Muscle of leg (tissue), 16 donors: ENCODE measurements at places on chromosomes 4 and X.

DNA sequence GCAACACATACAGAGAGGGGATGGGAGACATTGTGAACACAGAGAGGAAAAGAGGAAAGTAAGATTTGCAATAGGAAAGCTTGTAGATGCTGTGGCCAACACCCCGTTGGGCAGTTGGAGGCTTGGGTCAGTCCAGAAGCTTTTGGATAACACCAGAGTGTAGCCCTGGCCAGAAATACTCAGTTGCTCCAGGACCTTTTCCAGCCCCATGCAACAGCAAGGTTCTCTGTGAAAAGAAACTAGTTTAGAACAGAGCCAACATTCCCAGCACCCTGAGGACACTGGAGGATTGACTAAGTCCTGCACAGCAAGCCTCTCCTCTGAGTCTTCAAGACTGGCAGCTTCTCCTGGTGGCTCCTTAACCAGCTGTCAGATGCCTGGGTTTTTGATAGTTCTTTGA, 27.9 kb upstream of the NAF1 start:
- DNase-seq, result no peak

DNA sequence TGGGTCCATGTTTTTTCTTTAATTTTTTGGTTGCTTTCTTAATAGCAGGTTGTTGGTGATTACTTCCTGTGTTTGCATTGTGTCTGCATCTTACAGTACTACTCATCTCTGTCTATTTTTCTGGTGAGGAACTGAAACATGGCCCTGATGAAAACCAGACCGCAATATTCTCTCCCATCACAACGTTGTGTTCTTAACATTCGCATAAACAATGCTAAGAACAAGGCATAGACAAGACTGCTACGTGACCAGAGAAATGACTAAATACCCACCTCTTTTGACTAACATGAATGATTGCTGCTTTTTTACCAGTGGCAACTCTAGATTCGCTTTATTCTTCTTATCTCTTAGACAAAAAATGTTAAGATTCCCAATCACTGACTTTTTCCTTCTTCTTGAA, 179.1 kb downstream of the GC start:
- no peak for DNase-seq

DNA sequence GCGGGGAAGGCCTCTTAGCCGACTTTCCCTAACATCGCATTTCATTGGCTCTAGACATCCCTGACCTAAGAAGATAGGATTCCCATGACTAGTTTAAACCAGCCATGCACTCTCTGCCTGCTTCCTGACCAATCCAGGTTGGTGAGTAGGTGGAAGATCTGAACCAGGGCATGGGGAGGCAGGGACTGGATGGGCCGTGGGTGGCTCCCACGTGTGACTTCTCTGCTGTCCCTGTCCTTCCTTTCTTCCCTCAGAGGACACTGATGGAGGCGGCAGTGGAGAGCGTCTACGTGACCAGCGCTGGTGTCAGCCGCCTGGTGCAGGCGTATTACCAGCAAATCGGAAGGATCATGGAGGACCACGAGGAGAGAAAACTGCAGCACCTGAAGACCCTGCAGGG, 90.7 kb downstream of the EVC start:
- no peak for DNase-seq

GRCh38 chr4:187357821-187358220, 634.2 kb upstream of the FAT1 start:
- no peak for DNase-seq

GRCh38 chr4:187124331-187124730, 400.7 kb upstream of the FAT1 start:
- DNase-seq, result peak; percentile 86

- peak; percentile 60 for DNase-seq
Observed at GRCh38 chr4:138875891-138876608, 139.5 kb upstream of the NOCT start.

- no peak for DNase-seq
Observed at GRCh38 chrX:140123446-140123845, 158.1 kb upstream of the CXorf66 start.

GRCh38 chr4:15868111-15868510, 70.4 kb downstream of the FGFBP1 start:
- no peak for DNase-seq

DNA sequence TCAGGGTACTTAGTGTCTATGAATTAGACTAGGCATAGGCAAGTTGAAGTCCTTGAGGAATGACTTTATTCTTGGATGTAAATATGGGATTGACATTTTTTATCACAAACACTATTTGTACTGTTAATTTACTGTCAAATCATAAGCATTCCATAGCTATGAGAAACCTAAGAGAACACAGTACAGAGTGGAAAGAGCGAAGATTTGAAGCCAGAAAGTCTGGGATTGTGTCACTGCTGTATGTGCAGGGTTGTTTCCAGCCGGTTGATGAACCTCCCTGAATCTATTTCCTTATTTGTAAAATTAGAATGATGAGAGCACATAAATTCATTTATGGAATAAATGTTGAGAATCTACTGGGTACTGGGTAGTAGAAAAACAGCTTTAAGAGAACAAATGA, 14.4 kb upstream of the KLHL5 start:
- no peak for DNase-seq

GRCh38 chrX:14027036-14027435, 2.7 kb downstream of the GEMIN8 start:
- DNase-seq, result no peak

DNA sequence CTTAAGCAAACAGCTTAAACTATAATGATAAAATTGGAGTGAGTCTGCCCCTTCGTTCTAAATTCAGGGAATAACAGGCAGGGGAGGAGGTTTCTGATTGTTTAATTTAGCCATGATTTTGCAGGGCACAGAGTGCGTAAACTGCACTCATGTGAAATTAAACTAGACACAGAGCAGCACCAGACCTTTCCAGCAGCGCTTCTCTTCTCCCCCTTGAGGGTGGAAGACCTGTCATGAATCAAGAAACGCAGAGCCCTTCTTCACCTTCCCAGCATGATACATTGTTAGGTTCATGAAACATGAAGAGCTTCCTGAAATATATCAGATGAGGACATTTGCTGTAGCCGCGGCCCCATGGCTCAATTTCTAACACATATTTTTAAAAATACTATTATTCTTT, 63.1 kb downstream of the FAM114A1 start:
- DNase-seq, result no peak

DNA sequence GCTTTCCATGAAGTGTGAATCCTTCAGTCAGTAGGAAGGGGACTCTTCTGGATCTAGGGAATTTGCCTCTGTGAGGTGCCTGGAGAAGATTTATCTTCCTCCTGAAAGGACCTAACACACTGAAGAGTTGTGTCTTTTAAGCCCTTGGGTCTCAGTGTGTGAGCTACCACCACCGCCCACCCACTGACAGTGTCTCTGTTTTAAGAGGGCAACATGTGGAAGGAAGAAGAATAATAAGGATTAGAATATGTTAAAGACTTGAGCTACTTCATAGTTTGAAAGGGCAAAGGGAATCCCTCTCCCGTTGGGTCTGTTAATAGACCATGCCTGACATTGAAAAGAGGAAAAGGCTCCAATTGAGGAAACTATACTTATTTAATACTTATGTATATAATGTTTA, 64.3 kb upstream of the TLR2 start:
- DNase-seq, result no peak

DNA sequence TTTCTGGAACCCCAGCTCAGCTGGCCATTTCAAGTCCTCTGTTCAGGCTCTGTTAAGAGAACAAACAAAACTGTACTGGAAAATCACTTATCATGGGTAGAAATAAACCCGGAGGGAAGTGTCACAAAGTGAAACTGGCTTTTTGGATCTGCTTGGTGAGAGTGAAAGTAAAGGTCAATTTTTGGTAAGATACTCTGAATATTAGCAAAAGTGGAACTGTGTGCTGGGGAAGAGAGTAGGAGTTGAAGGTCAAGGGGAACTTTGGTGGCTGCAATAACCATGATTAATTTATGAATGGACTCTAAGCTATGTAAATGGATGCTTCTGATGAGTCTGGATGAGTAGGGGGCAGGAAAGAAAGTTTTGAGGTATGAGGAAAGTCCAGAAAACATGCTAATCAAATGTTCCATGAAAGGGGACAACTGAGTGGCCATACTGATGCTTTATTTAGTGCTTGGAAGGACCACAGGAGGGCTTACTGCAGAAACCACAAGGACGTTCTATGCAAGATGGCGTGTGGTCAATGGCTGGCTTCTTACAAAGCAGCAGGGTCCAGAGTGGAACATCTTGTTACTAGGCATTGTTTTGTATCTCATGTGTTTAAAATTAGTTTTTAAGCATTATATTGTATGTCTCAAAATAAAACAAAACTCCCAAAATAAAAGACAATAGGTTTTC, 36.8 kb upstream of the TNIP3 start:
- DNase-seq, result no peak

DNA sequence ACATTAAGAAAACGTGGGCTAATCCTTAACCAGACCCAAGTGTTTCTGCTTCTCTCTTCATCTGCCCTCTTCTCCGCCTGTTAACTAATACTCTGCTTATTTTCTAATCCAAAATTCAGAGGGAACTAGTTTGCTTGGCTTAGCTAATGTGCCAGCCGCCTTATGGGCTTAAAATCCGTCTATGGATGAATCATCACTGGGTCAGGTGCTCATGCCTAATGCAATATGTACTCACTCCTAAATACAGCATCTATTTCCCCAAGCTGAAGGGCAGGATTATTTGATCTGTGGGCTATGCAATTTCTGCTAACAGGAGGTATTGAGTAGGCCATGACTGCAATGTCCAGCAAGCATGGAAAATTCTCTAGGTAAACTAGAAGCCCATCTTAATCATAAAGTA, 12.4 kb downstream of the DYNLT3 start:
- DNase-seq, result no peak

DNA sequence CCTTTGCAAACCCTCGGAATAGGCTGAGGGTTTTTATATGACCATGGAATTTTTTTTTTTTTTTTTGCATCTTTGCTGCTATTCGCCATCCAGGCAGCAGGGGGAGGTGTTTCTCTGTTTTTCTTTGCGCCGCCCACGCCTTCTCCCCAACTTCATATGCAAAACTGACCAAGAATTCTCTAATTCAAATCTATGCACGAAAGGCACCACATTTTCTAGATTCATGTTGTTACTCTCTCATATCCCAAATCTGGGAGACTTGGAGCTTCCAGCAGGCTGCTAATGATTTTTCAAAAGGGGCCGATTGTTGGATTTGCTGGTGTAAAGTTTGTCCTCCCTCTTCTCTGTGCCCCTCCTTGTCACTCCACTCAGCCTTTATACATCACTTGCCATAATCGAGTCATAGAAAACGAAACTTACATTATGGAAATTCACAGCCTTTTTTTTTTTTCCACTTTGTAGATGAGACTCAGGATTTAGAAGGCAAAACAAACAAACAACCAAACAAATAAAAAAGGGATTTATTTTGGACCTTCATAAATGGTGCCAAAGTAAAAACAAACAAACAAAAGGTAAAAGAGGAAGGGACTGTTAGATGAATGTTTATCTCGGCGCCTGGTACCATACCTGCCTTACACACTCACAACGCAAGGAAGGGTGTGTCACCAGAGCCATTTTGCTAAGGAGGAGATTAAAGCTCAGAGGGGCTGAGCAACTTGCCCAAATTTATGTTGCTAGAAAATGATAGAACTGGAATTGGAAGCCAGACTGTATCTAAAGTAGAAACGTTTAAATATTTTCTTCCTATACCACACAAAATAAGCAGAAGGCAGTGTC, 29.3 kb upstream of the BOD1L1 start:
- DNase-seq, result peak; percentile 78

GRCh38 chr4:121953860-121954259, 2.0 kb upstream of the TRPC3 start:
- no peak for DNase-seq

GRCh38 chr4:183348136-183348535, 25.9 kb upstream of the CLDN24 start:
- no peak for DNase-seq

DNA sequence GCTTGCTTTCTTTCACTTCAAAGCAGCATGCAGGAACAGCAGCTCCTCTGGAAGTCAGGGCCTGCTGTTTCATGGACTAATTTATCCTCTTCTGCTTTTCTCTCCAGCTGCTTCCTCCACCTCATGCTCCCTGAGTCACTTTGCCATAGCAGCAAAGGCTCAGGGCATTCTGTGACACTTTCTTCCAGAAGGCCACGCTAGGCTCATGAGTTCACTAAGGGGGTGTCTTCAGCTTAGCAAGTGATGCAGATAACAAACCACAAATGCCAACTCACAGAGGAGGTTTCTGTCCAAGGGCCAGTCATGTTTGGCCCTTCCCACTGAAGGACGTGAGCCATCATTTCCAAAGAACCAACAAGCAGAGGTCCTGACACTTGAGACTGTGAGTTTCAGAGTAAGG, 200.2 kb downstream of the ADGRA3 start:
- no peak for DNase-seq

DNA sequence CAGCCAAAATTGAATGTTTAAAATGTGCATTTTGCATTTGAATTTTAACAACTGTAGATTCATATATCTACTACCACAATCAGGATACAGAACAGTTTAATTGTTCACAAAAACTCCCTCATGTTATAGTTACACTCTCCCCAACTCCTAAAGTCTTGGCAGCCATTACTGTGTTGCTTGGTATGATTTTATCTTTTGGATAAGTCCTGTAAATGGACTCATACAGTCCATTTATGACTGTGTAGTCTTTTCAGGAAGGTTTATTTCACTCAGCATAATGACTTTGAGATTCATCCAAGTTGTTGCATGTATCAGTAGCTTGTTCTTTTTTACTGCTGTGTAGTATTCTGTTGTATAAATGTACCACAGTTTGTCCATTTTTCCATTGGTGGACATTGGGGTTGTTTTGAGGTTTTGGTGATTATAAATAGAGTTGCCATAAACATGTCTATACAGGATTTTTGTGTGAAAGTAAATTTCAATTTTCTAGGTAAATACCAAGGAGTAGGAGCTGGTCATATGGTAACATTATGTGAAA, 9.9 kb downstream of the FAM193A start:
- no peak for DNase-seq

DNA sequence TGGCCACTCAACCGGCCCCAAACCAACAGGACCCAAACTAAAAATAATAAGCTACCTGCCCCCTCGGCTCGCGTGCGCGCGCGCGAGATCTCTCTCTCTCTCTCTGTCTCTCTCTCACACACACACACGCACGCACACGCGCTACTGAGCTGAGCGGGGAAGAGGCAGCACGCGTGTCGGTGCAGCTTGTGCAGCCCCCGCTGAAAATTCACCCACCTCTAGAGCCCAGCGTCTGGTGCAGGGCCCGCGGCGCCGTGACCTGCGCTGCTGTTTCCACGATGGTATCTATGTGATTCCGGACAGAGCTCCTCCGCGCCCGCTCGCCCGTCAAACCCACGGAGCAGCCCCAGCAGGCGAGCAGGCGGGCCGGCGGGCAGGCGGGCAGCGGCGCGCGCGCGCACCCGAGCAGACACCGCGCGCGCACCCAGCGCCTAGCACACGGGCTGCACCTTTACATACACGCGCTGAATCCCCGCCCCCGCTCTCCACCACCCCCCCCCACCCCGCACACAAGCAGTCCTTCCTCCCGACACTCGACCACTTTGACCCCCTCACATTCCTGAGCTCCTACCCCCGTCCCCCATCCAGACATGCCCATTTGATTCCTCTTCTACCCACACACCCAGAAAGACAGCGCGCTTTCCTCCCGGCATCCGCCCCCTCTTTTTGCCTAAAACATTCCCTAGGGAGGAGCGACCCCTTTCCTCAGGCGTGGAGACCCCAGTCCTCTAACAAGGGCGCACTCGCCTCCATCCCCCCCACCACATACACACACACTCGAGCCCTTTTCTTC, 1.0 kb downstream of the SLITRK4 start:
- peak; percentile 21 for DNase-seq
